ENCODE measurements at places on chromosomes 2 and 18.

DNA sequence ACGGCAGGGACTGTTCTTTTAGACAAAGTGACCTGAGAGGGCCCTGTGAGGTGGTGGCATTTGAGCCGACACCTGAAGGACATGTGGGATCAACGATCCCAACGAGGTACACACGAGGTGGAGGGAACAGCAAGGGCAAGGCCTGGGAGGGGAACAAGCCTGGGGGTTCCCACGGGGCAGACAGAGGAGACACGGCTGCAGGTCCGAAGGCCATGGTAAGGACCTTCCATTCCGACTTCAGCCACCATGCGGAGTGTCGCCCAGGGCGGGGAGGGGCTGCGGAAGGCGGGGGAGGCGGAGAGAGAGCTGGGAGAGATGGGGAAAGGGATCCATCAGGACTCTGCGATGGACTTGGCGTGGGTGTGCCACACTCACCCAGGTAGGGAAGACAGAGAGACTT lies 151.8 kb downstream of the HDAC4 start:
- no peak for DNase-seq

DNA sequence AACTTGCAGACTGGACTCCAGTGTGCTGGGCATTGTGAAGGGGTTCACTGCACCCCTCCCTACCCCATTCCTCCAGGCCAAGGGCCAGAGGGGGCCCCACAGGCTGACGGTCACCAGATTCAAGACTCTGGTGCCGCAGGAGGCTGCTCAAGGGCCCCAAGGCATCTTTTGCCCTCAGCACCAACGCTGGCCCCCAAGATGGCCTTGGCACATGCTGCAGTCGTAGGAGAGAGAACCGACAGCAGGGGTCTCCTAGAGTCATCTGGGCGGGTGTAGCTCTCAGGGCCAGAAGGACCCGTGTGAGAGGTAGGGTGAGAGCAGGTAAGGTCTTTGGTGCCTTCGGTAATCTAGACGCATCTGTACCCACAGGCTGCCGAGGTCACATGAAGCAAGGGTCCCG lies 18.7 kb upstream of the ODC1 start:
- DNase-seq: no peak

DNA sequence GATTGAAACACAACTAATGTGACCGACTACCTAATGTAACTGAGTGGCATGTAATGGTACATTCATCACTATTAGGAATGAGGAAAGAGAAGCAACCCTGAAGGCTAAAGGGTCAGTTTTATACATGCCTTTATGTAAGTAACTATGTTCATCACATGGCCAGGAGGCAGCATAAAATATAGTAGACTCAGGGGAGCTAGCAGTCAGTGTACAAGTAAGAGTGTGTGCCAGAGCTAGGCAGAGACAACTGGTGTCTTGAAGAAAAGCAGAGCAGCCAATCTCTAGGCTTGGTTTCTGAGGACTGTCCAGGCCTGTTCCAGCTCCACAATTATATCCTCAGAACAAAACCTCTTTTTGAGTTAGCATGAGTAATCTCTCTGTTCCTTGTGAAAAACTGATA lies 18.1 kb downstream of the SMAD2 start:
- no peak for DNase-seq

DNA sequence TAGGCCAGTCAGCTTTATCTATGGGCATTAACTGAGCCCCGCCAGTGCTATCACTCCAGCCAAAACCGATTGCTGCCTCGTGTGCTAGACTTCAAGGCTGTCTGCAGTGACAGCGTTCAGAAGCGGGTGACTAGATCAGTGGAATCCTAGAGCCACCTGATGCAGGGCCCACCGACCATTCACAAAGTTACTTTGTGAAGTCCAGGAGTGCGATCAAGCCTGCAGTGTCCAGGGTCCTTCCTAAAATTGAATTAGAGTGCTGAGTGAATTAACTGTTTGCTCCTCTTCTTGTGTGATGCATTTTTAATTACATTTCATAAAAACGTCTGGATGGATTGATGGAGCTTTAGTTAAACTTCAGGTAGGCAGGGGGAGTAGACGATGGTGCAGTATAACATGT lies 13.9 kb downstream of the PCARE start:
- no peak for DNase-seq

DNA sequence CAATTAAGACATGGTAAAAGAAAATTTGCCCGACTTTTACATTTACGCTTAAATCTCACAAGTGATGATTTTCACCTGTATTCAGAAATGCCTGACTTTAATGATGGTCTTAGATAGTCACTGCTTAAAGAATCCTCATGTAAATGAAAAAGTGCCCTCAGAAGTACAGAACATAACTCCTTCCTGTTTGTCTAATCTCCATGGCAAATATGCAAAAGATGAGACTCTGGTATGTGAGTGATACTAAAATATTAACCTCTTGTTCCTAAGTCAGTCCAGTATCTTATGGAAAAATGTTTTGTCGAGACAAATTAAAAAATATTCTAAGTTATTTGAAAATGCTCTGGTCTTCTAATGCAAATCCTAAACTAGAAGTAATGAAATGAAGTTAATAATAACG lies 29.2 kb downstream of the KCTD1 start:
- no peak for DNase-seq

GRCh38 chr18:9869715-9870430 lies 15.9 kb upstream of the TXNDC2 start:
- DNase-seq: no peak

DNA sequence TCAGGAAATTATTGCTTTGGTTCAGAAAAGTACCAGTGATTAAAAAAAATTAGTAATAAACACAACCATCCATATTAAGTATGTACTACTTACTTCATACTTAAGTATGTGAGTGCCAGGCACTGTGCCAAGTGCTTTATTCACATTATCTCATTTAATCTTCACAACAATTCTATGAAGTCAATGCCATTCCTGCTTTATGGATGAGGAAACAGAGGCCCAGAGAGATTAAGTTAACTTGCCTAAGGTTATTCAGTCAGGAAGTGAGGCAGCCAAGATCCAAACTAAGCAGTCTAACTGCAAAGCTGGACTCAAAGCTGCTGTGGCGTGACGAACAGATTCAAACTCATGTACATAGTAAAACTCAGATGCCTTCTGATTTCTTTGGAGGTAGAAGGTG lies 22.3 kb downstream of the DTNB start:
- no peak for DNase-seq

DNA sequence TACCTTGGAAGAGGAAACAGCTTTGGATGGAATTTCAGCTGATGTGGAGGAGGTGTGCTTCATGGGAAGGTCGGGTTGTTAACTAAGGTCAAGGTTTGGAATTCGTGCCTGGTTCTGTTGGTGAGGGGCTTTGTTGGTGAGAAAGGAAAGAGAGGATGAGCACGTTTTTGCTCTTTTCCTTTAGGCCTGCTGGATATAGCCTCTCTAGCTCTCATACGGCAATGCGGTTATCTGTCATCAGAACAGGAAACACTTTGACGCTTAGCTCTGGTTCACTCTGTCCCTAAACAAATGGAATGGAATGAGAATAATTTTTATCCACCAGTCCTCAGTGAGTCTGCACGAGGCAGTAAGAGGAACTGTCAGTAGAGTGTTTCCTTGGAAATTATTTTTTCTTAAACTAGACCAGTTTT lies 169.7 kb upstream of the NOSTRIN start:
- DNase-seq: no peak

GRCh38 chr2:24334245-24334633 lies 26.1 kb downstream of the ITSN2 start:
- DNase-seq: no peak
